WTC11 (cell line): ENCODE measurements at places on chromosomes 16 and 17.

GRCh38 chr17:8408371-8408770 is 10.7 kb upstream of the RNF222 start:
- peak; percentile 44 for DNase-seq

DNA sequence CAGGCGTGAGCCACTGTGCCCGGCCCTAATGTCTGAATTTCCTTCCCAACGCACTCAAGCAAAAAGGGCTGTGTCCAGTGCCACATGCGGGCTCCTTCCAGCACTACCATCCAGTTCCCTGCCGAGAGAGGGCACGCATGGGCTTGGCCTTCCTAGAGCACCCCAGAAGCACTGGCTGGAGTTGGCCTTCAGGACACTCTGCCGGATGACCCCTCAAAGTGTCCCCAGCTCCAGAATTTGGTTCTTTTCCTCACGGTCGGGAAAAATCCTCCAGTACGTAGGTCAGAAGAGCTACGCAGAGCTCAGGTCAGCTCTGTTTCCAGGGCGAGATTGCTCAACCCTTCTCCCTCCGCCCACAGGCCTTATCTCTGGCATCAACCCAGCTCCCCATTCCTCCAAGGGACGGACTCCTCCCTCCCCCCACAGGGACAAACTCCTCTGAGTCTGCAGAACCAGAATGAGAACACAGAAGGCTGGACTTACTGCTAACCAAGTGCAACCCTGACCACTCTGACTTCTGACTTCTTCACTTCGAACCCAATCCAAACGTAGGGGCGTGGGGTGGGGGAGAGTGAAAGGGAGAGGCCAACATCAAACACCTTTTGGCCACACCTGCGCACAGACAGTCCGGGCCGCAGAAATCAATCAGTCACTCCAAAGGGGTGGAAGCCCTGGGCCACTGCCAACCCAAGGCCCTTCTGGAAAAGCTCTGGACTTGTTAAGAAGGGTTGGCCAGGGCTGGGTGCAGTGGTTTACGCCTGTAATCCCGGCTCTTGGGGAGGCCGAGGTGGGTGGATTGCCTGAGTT is 3.6 kb downstream of the CDC42EP4 start:
- DNase-seq: no peak

DNA sequence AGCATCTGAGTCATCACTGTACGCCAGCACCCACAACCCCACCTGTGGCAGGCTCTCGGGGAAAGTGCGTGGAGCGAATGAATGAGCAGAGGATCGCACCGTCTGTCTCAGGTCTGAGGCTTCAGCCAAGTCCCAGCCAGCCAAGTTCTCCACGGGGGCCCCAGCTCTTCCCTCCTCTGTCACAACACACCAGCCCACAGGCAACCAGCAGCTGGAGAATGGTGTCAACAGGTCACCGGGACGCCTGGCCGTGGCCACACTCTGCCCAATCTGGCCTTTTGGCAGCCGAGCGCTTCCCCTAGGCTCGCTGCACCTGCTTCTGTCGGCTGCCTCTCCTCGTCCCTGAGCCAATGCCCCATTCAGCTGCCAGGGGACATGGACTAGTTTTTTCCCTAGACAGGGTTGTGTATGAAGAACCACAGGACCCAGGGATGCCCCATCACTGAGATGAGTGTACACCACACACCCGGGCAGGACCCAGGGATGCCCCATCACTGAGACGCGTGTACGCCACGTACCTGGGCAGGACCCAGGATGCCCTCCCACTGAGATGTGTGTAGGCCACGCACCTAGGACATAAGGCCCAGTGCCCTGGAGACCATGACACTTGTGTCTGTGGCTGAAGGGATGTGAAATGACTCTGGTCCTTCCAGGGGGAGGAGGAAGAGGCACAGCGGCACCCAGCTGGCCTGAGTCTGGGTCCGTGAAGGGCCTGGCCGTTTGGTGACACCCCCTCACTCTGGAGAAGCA is 52.8 kb downstream of the ABR start:
- DNase-seq: no peak

DNA sequence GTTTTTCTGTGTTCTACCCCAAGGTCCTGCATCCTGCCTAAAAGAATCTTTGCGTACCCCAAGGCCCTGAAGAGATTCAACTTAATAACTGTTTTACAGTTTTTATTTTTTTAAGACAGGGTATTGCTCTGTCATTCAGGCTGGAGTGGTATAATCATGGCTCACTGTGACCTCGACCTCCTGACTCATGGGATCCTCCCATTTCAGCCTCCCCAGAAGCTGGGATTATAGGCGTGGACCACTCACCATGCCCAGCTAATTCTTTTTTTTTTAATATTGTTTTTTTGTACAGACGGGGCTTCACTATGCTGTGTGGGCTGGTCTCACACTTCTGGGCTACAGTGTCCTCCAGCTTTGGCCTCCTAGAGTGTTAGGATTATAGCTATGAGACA is 9.3 kb upstream of the FAAP100 start:
- DNase-seq: no peak

DNA sequence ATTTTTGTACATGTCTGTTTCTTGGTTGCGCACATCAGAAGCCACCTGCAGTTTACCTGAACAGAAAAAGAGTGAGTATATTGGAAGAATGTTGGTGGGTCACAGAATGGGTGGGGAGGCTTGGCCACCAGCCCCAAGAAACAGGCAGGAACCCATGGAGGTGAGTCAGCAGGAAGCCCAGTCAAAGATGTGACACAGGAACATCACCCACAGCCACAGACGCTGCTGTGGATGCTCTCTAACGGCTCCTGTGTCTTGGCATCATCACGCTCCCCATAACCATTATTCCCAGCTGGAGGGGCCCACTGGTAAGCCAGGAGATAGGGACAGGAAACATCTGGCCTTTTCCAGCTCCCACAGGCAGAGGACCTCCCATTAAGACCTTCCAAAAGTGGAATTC is 94.0 kb upstream of the WSB1 start:
- no peak for DNase-seq

GRCh38 chr16:58154345-58154744 is 25.2 kb upstream of the CFAP20 start:
- no peak for DNase-seq

GRCh38 chr17:50764734-50765149 is 2.6 kb downstream of the ANKRD40CL start:
- DNase-seq: no peak

DNA sequence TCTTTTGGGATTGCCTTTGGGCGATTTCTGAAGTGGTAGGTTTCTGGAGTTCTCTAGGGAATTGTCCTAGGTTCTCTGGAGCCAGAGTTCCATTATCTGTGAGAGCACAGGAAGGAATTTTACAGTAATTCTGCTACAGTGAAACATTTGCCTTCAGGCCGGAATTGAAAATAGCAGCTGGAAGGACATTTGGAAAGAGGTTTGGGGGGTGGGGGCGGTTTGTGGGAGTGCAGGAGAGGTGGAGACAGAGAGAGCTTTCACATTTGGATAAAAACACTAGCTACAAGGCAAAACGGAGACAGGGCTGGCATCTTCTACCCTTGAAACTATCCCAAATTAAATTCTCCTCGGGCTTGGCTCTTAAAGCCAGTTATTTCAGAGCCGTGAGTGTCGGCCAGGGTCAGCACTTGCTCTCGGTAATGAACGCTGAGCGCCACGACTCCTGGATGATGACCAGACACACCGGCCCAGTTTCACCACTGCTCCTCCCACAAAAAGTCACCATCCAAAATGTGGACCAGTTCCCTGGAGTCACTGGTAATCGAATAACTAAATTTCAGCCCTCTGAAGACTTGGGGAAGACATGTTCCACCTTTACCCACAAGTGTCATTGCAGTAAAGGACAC is 67.7 kb upstream of the TANC2 start:
- DNase-seq: no peak

GRCh38 chr17:48596735-48597527 is 3.4 kb upstream of the HOXB5 start:
- DNase-seq: no peak

DNA sequence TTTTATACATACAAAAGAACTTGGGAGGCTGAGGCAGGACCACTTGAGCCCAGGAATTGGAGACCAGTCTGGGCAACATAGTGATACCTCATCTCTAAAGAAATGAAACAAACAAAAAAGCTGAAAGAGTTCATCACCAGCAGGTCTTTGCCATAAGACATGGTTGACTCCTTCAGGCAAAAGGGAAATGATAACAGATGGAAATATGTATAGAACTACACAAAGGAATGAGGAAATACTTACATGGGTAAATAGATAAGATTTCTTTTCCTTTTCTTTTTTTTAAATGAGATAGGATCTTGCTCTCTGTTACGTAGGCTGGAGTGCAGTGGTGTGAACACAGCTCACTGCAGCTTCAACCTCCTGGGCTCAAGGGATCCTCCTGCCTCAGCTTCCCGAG is 165.3 kb downstream of the PARN start:
- no peak for DNase-seq

DNA sequence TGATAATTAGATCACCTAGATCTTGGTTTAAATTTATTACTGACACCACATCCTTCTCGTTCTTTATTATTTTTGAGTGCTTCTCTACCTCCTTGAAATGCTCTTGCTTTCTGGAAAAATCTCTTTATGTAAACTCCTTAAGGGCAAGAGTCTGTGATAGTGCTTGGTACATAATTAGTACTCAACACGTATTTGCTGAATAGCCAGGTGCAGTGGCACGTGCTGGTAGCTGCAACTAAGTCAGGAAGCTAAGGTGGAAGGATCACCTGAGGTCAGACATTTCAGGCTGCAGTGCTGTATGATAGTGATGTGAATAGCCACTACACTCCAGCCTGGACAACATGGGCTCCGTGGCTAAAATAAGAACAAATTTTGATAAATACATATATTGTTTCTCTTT is 63.0 kb downstream of the PPM1E start:
- no peak for DNase-seq

DNA sequence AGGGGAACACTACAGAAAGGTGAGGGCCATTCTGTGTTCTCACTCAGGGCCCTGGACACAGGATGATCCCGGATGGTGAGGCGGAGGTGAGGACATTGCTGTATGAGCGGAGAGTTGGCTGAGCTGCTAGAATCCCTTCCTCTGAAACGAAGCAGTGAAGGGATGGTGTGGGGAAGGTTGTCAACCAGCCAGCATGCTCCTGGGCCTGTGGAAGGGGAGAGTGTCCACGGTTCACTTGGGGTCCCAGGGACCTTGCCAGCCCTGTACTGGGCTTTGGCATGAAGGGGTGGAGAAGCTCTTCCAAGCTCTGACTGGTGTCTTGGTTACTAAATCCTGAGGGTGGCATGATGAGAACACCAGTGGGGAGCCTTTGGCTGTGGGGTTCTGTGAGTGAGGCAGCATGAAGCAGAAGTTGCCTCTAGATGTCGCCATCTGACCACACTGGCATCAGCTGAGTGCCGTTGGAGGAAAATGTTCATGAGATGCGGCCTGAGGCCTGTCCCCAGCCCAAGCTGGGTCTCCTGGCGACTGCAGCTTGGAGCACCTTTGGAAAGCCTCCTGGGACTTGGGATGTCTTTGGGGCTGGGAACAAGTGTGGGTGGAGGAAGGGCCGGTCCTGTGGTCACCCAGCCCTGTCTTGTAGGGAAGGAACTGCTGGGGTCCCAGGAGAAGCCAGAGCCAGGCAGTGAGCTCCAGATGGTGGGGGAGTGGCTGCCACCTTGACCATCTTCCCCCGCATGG is 14.8 kb downstream of the PDP2 start:
- peak; percentile 69 for DNase-seq

- DNase-seq: no peak
Observed at GRCh38 chr17:78922816-78923498, 2.2 kb downstream of the TIMP2 start.

GRCh38 chr17:74840989-74841666 is 18.6 kb downstream of the GRIN2C start:
- no peak for DNase-seq

DNA sequence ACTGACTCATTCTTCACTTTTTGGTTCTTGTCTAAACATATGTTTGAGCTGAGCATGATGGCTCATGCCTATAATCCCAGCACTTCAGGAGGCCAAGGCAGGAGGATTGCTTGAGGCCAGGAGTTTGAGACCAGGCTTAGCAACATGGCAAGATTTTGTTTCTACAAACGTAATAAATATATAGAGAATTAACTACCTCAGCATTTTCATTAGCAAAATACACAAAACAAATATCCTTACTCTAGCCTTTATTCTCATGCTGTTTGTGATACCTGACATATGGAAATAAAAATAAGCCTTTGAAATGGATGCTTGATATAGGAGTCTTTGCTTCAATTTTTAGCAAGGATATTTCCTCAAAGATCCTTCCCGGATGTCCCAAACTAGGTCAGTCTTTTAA is 132.8 kb downstream of the ABCC1 start:
- no peak for DNase-seq

- DNase-seq: no peak
Observed at GRCh38 chr16:14071576-14072271, 605 bp downstream of the MRTFB start.

GRCh38 chr16:73874324-73874723 is 422.3 kb upstream of the PSMD7 start:
- DNase-seq: no peak

DNA sequence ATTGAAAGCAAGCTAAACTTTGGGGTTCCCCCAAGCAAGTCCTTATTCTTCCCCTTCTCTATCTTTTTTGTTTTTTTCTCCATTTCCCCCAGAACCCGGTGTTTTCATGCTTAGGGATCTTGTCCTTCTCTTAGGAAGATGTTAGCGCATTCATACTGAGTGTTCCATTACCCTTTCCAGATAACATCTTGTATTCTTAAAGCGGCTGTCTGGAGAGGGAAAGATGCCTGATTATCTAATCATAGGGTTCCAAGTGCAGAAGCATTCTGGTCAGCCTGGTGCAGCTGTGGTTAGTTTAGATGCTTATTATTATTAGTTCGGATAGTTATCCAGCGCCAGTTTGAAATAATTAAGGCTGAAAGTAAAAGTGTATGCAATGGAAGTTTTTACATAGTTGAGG is 2.0 kb downstream of the TOM1L1 start:
- no peak for DNase-seq

- no peak for DNase-seq
Observed at GRCh38 chr17:29049541-29050145, 6.7 kb downstream of the PIPOX start.

DNA sequence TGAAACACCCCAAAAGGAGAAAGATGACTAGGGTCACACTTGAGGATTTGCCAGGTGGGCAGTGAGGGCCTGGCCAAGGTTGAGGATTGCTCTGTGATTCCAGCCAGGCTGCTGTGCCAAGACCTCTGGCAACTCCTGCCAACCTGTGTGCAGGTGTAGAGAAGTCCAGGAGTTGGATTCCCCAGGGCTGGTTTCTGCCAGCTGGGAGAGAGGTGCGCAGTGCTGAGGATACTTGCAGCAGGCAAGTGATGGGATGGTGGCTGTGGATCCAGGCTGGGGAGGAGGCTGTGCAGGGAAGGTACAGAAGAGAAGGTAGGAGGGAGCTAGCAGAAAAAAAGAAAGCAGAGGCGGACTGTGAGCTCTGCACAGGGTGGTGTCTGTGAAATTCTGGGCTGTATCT is 6.6 kb downstream of the RIPOR1 start:
- no peak for DNase-seq

GRCh38 chr17:41523787-41524186 is 4.3 kb downstream of the KRT19 start:
- no peak for DNase-seq

DNA sequence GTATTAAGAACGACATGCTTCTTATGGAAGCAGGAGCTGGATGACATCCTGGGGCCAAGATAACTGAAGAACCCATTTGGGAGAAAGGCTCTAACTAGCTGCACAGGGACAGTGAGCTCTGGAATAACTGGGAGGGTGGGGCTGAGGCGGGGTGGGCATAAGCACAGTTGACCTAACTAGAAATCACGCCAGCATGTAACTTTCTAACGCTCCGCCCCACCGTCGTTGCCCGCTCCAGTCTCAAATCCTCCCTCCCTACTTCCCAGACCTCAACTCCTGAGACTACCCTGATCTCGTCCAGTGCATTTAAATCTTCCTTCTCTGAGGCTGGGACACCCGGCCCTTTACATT is 436 bp downstream of the PHB1 start:
- no peak for DNase-seq
